ENCODE measurements at places on chromosomes 3 and 15.

- no peak for DNase-seq
Measured at GRCh38 chr3:159974-160373, 36.6 kb upstream of the CHL1 start.

- no peak for DNase-seq
Measured at GRCh38 chr3:23422517-23422851, 219.4 kb downstream of the UBE2E2 start.

GRCh38 chr3:138043266-138044029 is 33.5 kb downstream of the CLDN18 start:
- DNase-seq: no peak

- DNase-seq: peak; percentile 64
Measured at GRCh38 chr15:70528270-70528706, 235.1 kb downstream of the UACA start.

GRCh38 chr3:172953571-172953970 is 187.5 kb downstream of the SPATA16 start:
- no peak for DNase-seq

DNA sequence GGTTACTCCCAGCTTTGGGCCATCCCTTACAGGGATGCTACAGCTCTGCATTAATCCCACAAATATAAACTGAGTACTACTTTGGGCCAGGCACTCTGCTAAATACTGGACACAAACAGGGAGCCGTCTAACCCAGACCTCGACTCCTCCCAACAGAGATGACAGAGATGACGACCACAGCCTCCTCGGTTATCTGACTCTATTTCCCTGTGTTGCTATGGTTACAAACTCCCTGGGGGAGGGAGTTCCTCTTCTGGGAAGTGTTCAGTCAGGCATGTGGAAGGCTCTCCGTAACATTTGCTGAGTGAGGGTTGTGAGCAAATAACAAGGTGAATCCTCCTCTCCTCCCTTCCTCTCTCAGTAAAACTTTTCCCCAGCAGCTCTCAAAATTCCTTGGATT is 6.7 kb upstream of the CMTM7 start:
- no peak for DNase-seq

- no peak for DNase-seq
Measured at GRCh38 chr3:183313351-183313750, 60.3 kb downstream of the B3GNT5 start.

DNA sequence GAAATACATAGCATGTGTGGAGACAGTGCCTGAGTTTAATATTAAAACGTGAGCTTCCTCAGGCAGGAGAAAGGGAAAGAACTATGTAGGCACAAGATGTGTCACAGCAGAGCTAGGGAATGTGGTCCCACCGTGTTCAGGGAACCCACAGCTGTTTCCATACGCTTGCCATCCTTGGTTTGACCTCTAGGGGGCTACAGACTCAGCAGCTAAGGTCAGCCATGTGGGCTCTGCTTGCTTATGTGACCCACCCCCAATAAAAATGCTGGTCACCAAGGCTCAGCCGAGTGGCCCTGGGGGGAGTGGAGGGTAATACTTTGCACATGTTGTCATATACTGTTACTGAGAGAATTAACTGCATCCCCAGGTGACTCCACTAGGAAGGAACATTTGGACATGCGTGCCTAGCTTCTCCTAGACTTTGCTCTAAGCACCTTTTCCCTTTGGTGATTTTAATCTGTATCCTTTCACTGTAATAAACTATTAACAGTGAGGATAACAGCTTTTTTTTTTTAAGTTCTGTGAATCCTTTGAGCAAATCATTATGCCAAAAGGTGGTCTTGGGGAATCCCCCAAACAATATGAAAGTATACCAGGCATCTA is 3.3 kb downstream of the TUBGCP5 start:
- peak; percentile 64 for DNase-seq

DNA sequence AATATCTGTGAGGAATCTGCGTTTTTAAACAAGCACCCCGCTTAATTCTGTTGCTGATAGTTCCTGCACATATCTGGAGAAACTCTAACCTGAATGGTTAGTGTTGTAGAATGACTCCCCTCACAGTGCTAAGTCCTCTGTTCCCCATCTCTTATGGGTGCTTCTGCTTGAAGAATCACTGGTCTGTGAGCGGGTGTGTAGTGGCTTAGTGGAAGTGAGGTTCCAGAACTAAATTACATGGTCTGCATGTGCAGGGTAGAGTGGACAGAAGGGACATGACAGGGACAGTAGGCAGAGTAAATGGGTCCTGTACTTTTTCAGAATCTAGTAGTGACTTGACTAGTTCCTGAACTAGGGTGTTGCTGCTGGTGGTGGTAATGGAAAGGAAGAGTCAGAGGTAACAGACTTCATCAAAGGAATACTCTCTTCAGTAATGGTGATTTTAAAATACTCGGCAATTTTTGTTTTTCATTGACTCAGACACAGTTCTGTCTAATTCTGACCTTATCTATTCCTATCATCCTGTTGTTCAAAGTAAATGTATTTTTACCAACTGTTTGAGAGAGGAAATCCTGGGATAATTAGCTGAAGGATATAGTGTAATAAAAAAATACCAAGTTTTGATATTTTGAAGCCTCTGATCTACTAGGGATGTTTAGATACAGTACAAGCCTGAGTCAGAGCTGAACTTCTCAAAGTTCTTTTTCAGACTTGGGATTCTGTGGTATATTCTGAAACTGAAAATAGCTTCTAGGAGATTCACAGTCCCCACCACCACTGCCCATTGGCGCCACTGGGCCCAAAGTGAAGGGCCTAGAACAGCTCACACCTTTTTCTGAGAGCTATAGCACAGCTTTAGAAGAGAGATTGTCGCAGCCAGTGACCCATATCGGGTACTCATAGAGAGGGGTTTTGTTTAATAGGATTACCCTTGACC is 55.5 kb downstream of the FNDC3B start:
- no peak for DNase-seq

DNA sequence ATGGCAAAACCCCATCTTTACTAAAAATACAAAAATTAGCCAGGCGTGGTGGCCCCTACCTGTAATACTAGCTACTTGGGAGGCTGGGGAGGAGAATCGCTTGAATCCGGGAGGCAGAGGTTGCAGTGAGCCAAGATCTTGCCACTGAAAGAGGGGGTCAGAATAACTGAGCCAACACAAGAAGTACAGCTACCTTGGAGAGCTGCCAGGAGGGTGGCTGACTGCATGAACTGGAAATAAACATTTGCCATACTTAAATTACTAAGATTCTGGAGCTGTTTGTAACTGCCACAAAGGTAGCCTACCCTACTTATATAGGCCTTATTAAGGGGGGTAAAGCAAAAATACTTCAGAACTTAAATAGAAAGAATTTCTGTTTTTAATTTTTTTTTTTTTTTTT is 15.4 kb upstream of the PIK3CB start:
- no peak for DNase-seq

- no peak for DNase-seq
Measured at GRCh38 chr3:194900854-194901522, 215.3 kb downstream of the FAM43A start.

DNA sequence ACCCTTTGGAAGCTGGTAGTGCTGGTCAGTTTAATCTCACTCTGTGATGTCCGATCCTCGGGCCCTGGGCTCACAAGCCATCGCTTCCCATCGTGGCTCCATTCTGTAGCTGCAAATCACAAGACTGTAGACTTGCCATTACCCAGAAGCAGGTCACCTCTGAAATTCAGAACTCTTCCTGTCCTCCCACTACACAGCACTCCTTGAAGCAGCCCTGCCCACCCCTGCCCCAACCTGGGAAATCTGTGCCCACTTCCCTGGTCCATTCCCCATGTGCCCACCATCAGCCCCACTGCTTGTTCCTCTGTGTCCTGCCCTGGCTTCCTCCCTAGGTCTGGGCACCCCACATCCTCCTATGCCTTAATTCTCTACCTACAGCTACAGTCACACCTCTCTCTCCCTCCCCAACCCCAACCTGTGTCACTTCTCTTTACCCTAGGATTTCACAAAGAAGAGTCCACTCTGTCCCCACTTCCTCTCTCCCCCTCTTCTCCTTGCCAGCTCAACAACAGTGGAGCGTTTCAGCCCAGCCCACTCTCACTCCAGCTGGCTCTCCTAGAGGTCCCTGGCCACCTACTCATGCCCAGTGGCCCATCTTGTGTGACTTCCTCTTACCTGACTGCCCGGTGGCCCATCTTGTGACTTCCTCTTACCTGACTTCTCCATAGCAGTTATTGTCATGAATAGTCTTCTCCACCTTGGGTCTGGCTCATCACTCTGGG is 8.3 kb downstream of the ZNF710 start:
- DNase-seq: no peak

DNA sequence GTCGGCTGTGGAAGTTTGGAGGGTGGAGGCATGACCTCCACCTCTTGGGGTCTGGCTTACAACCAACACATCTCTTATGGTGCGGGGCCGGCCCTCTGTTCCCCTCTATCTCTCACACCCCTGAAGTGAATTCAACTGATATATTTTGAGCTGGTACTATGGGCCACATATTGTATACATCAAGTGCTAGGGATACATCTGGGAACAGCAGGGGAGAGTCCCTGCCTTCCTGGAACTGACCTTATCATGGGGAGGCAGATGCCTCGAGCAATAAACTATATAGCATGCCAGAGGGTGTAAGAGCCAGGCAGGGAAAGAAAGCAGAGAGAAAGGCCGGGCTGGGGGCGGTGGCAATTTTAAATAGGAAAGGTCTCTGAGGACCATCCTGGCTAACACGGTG is 60.4 kb upstream of the TRPM1 start:
- no peak for DNase-seq

DNA sequence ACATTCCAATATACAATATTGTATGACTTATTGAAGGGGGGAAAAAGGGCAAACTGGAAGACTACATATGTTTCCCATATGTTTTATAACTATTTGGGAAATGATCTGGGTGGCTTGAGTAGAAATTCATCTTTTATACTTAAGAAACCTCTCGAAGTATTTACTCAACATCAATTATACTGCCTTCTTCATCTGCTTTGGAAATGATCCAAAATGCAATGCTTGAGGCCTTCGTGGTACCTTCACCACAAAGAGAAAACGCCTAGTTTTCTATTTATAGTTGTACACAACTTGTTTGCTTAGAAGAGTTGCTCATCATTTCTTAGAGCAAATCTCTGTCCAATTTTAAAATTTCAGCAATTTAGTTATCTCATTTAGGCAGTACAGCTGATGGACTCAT is 18.8 kb downstream of the ACKR4 start:
- no peak for DNase-seq

- no peak for DNase-seq
Measured at GRCh38 chr3:152084441-152085158, 184.1 kb upstream of the MBNL1 start.

DNA sequence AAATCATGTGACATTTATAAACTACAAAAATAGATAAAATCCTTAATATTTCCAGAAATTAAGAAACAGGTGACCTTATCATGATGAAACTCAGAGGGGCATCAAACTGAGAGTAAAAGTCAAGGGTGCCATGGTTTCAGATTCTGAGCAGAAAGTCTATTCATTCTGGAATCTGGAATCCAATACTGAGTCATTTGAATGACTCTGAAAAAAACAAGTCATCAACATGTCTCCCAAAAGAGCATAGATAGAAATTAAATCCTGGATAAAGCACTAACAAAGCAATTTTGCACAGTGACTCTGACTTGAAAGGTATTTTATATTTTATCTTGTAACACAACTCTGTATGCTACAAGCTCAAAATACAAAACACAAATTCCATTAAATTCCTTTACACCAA is 23.4 kb downstream of the STAC start:
- no peak for DNase-seq

DNA sequence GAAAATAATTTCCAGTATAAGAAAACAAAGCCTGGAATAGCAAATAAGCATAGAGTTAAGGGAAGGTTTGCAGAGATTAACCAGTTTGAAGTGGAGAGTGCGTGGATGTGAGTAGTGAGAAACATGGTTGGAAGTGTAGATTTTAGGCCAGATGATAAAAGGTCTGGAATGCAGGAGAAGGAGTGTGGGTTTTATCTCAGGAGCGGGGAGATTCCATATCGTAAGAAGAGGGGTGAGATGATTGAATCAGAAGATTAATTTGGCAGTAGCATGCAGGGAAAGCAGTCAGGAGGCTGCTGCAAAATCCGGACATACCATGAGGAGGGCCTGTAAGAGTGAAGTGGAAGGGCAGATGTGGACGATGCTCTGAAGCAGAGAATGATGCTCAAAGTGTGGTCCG is 13.7 kb downstream of the PPARG start:
- no peak for DNase-seq

GRCh38 chr3:135261214-135261775 is 466.2 kb downstream of the EPHB1 start:
- no peak for DNase-seq

- DNase-seq: no peak
Measured at GRCh38 chr3:98945666-98946065, 44.2 kb upstream of the DCBLD2 start.

- no peak for DNase-seq
Measured at GRCh38 chr3:50602595-50603191, 8.9 kb downstream of the CISH start.

GRCh38 chr15:96334017-96334704 is 3.7 kb downstream of the NR2F2 start:
- DNase-seq: no peak

Measured in stimulated activated CD4-positive, alpha-beta T cell treated with anti-CD3 and anti-CD28 coated beads, Interleukin-4, amount 100 ng/mL, for 24 hours (primary cell).